Dermis microvascular lymphatic vessel endothelial cell (primary cell): ENCODE measurements at places on chromosomes 2 and 18. TPM values are rescaled to one million over a fixed set of nuclear protein-coding genes. Genes with fewer than 3 reads are reported as not detected.

The SATB2 gene
- total RNA-seq: 0.26 and 0.76 TPM in 2 replicates

DNA sequence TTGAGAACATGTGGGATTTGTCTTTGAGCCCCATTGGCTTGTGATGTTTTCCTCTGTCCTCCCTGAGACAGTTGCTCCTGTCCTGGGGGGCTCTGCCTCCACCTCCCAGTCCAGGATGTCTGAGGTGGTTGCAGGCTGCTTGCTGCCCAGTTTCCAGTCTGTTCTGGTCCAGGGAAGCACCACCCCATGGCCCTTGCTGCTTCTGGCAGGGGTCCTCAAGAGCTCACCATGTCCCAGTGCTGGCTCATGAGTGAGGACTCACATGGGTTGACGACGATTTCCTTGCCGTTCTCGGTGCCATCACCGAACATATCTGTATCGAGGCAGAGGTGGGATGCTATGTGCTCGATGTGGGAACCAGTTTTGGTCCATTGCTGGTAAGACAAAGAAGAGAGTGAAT is 103.4 kb upstream of the CAPN13 start:
- no peak for DNase-seq

The CYP27C1 gene
- total RNA-seq: under 0.01 TPM in 1 of 2 replicates, not detected in the other

DNA sequence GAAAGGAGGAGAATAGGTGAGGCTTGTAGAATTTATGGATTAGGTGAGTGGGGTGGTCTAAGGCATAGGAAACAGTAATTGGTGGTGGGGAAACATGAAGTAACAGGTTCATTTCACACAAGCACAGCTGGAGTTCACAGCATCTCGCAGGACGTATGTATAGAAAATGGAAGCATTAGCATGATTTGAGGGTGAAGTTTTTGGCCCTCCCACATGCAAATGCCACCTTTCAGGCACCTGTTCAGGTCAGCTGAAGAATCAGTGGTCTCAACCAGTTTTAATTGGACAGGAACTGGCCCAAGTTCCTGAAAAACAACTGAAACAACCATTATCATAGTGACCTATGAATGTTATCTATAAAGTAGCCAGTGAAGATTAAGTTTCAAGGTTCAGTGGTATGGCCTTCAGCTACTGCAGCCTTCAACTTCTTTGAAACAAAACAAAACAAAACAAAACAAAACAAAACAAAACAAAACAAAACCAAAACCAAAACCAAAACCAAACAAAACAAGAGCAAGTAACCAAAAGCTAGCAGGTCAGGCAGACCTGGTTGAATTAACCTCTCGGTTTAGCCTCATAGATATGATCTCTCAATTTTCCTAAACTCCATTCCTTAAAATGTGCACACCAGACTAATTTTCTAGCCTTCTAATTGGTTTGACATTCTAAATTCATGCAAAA is 102.1 kb upstream of the SPHKAP start:
- no peak for DNase-seq

GRCh38 chr18:2083691-2084090 is 487.6 kb downstream of the METTL4 start:
- DNase-seq: no peak

DNA sequence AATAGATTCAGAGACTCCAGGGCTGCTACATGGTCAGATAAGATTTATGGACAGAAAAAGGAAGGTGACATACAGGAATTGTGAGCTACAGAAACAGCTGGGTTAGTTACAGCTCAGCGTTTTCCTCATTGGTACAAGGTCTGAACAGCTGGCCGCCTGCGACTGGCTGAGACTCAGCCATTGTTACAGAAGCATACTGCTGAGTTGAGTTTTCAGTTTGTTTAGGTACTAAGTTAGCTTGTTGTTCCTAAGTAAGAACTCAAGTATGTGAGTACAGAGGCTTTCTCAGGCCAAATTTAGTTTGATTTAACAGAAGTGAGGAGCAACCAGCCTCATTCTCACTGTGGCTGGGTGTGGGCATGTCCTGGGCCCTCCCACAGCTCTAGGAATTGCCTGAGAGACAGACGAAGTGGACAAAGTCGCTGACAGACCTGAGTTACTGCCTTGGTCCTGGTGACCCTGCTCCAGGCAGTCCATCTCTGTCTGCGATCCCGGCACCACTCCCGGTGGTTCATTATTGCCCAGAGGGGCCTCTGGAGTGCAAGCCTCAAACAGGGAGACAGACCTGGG is 27.8 kb upstream of the RHOB start:
- DNase-seq: no peak

GRCh38 chr2:238320648-238321281 is 447 bp downstream of the TRAF3IP1 start:
- DNase-seq: no peak

The SULT6B1 gene
- total RNA-seq: not detected in 2 replicates

DNA sequence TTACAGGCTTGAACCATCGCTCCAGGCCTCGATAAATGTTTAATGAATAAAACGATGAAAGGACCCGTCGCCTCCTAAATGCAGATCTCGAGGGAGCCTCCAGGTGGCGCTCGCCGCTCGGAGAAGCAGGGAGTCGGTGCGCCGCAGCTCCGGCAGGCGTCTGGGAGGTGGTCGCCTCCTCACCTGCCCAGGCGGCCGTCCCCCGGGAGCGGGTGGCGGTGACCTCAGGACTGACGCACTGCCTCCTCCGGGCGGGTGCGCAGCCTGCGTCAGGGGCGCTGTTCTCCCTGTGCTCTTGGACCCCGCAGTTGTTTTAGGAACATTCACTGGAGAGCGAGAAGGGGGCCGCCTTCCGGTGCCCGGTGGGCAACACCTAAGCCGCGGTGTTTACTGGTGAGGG is 38.6 kb upstream of the POLE4 start:
- DNase-seq: peak; percentile 55

GRCh38 chr18:2395427-2396161 is 175.7 kb downstream of the METTL4 start:
- DNase-seq: no peak

DNA sequence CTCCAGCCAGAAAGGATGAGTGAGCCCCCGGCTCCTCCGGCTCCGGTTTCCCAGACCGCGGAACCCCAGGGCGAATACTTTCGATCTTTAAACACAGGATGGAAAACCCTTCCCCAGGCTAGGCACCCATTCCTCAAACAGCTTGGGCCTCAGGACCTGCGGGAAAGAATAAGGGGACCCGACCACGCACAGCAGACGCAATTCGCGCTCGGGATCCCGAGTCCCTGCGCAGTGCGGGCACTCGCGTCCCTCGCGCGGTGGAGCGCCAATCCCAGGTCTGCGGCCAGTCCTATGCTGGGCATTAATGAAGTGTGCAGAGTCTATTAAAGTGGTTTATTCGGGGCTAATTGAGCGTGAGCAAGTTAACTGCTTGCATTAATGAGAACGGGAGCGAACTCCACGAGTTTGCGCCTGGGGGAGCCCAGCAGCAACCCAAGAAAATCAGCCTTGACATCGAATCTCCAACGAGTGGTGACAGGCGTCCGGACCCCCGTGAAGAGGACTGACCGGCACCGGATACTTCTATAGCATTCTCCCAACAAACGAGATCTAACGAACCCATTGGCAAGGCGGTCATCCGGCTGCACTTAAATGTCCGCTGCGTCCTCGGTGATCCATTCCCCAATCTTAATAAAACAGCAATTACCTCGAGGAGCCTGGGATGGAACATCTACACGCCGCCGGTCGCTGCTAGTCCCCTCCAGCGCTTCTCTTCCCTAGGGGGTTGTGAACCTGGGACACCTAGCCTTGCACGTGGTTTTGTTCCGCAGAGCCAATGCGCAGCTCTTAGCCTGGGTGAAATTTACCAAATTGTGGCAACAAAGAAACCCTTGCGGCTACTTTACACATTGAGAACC is 1.6 kb downstream of the OSR1 start:
- no peak for DNase-seq

GRCh38 chr18:13051159-13051558 is 60.0 kb downstream of the CEP192 start:
- peak; percentile 11 for DNase-seq

The UGT1A10 gene
- total RNA-seq: not detected in 2 replicates

DNA sequence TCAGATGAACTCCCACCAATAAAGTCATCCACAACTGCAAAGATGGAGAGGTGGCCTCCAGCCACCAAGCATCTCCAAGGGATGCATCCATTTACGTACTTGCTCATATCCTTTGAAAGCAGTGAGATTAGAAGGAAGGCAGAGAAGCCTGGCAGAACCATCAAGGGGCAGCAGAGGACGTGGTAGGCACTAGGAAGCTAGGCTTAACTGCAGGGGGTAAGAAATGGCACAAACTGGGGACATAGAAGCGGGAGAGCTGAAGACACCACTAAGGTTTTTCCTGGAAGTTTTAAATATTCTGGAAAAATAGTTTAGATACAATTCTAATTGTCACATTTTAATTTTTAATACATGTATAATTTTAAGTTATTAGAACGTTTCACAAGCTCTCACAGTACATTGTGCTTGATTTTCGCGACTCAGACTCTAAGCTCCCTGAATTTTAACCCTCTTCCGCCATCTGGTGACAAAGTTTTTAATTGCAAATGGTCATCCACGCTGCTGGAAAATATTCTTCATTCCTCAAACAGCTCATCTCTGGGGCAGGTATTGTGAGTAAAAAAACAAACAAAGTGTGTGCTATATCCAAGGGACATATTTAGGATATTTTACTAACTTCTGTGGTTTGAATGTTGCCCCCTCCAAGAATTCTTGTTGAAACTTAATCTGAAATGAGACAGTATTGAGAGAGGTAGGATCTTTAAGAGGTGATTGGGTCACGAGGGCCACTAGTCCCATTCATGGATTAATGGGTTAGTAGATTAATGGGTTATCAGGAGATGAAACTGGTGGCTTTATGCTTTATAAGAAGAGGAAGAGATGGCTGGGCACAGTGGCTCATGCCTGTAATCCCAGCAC is 1.6 kb upstream of the PSTPIP2 start:
- peak; percentile 47 for DNase-seq

- DNase-seq: no peak
These were observed 386.3 kb downstream of the LRATD1 start for GRCh38 chr2:15018814-15019213.

- DNase-seq: peak; percentile 93
These were observed 1.5 kb downstream of the PXDN start for GRCh38 chr2:1742681-1743395.

The SP5 gene
- not detected in 2 replicates for total RNA-seq

DNA sequence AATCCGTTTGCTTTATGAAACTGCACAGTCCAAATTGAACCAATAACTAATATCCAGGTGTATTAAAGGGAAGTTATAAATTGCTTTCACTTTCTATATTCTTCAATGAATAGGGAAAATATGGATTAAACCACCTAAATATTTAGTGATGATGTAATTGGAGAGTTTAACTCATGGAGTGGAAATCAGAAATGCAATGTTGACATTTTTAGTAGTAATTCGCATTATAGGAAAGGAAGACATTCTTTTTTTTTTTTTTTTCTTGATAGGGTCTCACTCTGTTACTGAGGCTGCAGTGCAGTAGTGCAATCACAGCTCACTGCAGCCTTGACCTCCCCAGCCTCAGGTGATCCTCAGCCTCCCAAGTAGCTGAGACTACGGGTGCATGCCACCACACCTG is 321.9 kb downstream of the RNF144A start:
- DNase-seq: no peak

The SNED1 gene
- total RNA-seq: 8.6 and 25.3 TPM in 2 replicates

The NT5DC4 gene
- total RNA-seq: not detected in 2 replicates

GRCh38 chr18:48943333-48943732 is 7.4 kb downstream of the SMAD7 start:
- no peak for DNase-seq

DNA sequence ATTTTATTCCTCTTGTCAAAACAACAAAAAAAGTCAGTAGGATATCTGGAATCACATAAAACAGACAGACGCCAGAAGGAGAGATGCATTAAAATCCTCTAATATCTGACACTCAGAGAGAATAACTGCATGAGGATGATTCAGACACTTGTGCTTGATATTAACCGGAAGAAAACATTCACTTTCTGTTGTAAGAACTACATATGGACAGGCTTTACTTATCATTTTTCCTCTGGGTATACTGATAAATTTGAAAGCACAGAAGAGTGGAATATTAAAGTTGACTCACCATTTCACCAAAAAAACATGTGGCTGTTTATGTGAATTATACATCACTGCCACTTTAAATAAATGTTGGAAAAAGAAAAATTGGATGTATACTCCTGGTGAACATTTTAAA is 589.1 kb upstream of the CDH2 start:
- no peak for DNase-seq

The CAPN14 gene
- under 0.01 TPM in 2 replicates for total RNA-seq

- DNase-seq: no peak
These were observed 1.8 kb downstream of the HOXD9 start for GRCh38 chr2:176124110-176124946.

The CACNB4 gene
- total RNA-seq: under 0.01 and 0.25 TPM in 2 replicates

The ITPRIPL1 gene
- 4.0 and 4.4 TPM in 2 replicates for total RNA-seq

DNA sequence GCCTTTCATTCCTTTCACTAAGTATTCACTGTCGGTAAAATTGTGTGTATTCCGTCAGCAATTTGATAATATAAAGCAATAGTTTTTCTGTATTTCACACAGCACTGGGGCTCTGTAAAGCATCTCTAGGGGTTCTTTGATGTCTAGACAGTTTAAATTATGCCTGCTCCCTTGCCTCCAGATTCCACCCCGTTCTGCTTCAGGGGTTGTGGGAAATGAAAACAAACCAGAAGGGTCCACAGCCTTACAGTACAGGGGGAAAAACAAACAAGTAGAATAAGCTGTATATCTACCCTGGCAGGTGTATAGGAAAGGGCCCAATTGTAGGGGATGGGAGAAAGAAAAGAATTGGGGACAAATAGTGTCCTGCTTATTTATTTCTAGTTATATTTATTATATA is 63.1 kb downstream of the ASXL3 start:
- DNase-seq: no peak

DNA sequence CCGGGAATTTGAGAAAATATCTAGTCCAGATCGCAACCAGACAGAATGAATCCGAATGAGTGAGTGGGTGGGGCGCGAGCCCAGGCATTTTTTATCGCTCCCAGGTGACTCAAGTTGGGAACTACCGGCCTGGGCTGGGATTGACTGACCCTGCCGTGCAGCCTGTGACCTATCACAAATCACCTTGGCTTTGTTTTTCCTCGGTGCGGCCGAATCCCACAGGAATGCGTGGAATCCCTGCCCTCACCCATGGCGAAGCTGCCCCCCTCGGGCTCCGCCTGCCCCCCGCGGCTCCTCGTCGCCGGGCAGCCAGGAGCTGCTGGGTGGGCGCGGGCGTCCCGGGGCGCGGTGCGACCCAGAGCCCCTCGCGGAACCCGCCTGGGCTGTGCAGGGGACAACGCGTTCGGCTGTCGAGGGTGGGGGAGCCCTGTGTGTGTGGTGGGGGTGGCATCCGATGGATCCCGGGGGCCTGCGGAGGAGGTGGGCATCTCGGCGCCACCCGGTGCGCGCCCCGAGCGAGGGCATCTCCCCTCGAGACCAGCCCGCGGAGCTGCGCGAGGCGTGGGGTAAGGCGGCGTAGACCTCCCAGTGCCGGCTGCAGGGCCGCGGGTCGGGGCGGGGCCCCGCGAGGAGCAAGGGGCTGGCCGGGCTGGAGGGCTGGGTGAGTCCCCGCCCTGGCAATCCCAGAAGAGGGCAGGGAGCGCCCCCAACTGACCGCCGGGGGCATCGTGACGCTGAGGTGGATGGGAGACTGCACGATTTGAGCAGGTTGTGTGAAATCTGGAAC is 16.5 kb downstream of the B3GNT7 start:
- DNase-seq: peak; percentile 35

The EFR3B gene
- total RNA-seq: 0.39 and 0.51 TPM in 2 replicates

- peak; percentile 49 for DNase-seq
These were observed 56.7 kb upstream of the ACKR3 start for GRCh38 chr2:236512902-236513435.
